ENCODE measurements at places on chromosomes 1 and 21.

DNA sequence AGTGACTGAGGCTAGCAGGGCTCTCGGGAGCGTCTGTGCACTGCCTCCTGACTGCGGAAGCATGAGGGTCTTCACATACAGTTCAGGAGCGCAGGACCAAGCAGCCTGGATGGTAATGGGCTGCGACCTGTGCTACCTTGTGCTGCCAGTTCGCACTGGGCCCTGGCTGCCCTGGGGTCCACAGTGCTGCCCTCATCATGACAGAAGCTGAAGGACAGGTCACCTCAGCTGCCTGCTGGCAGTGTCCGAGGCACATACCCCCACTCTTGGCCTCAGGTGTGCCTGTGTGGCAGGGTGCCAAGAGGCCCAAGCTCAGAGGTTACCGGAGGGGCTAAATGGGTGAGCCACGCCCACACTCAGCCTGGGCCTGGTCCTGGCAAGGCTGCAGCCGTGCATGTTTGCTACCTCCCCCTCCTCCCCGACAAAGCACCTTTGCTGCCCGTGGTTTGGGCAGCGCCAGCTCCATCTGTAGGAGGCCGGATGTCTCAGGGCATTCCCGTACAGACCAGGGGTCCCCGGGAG is 4.4 kb downstream of the JMJD4 start:
- no peak for DNase-seq

GRCh38 chr1:81179242-81179641 is 621.5 kb upstream of the ADGRL2 start:
- no peak for DNase-seq

- DNase-seq, result no peak
Measured at GRCh38 chr1:38213646-38214434, 167.2 kb upstream of the POU3F1 start.

DNA sequence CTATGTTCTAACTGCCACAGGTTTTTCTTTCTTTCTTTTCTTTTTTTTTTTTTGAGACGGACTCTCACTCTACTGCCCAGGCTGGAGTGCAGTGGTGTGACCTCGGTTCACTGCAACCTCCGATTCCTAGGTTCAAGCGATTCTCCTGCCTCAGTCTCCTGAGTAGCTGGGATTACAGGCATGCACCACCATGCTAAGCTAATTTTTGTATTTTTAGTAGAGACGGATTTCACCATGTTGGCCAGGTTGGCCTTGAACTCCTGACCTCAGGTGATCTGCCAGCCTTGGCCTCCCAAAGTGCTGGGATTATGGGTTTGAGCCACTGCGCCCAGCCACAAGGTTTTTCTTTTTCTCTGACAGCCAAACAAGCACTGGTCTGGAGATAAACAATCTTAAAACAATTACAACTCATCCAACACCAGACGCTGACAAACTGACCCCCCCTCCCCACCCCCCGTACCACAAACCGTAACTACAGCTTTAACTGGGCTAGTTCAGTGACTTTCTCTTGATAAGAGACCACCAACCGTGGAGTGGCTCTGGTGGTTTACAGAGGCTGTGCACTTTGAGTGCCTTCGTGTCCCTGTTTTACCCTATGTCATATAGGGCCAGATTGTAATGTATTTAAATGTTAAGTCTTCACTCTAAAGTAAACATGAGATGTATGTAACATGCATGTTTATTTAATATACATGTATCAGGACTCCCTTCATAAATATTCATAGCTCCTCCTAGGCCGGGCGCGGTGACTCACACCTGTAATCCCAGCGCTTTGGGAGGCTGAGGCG is 19.5 kb upstream of the PUM1 start:
- no peak for DNase-seq

DNA sequence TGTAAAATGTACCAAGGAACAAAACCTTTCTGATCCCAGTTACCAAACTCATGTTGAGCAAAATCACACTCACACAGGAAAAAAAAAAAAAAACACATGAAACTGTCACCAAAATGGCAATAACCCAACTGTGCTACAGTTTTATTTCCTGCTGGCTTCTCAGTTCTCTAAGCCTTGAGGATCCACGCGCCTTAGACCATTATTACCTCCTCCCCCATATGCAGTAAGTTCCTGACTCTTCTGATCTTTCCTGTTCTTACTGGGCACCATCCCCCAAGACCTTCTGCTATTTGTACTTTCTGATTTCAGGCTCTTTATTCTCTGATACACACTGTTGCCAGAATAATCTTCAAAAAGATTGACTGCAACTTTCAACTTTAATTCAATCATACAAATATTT is 79.6 kb downstream of the SLC45A1 start:
- peak; percentile 25 for DNase-seq

- DNase-seq, result no peak
Measured at GRCh38 chr21:27695246-27695645, 728.4 kb upstream of the ADAMTS5 start.

GRCh38 chr1:114641377-114641776 is 28.5 kb downstream of the DENND2C start:
- no peak for DNase-seq

DNA sequence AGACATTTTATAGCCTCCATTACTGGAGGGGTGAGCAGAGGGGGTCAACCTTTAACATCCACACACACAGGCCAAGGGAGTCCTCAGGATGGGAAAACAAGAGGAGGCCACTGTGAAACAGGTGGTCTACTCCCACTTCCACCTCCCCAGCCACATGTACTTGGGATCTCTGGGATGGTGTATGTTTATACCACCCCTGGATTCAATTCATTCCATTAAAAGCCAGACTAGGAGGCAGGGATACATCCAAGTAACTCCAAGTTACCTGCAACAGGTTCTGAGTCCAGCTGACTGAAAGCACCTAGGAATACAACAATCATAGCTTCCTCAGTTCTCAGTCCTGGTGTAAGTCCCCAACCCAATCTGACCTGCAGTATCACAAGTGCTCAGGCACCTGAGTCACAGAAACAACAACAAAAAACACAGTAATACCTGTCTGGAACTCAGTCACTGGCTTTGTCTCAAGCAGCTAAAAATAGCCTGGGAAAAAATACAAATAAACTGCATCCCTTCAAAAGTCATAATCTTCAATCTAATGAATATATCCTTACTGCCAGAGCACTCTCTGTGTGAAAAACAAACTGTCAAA is 9.8 kb downstream of the ERI3 start:
- no peak for DNase-seq

DNA sequence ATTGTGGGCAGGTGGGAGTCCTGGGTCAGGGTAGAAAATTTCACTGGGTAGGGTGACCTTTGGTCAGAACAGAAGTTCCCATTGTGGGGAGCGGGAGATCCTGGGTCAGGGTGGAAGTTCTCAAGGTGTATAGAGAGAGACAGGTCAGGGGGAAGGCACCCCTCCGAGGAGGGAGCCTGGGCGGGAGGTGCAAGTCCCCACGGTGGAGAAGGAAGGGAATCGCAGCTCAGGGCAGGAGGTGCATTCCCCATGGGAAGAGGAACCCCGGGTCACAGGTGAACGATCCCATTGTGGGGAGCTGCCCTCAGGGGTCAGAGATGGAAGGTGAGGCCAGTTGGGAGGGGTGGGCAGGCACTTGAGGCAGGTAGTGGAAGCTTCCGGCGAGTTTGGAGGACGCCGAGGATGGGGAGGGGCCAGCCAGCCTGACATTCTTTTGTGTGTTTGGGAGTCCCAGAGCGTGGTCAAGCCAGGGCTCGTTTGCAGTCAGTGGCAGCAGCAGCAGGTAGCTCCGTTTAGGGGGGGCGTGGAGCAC is 637 bp downstream of the LYPLA2 start:
- no peak for DNase-seq

GRCh38 chr1:7489586-7489985 is 281.5 kb upstream of the VAMP3 start:
- no peak for DNase-seq

DNA sequence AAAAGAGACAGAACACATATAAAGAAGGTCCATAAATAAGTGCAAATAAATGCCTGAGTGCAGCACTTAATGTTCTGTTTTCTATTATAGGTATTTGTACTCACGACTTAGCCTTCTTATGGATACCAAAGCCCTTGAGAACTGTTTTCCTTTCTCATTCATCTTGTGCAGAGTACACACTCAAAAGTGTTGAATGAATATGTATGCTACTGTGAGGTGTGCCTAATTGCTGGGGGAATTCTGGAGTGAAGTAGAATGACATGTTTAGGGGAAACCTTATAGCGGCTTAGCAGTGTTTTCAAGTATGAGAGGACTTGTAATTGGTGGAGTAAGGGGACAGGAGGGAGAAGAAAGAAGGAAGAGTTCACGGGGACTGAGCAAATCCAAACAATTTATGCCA is 157.6 kb downstream of the CACNA1E start:
- DNase-seq, result no peak

DNA sequence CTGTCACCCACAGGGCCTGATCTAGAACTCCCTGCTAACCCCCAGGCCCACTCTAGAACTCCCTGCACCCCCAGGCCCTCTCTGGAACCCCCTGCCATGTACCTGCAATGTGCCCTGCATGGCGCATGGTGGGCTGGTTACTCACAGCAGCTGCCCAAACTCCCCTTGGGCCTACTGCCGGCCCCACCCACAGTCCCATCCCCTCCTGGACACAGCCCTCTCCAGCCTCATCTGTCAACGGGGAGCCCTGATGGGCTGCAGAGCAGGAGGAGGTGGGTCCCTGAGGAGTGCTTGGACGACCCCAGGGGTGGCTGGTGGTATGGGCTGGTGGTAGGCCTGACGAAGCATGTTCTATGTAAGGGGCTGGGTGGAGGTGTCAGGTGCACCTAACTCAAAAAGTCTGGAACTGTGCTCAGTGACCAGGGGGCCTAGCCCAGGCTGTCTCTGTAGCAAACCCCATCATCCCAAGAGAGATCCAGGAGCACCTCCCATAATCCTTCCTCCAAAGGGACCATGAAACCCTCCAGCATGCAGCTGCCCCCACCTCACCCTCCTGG is 19.0 kb upstream of the PRSS38 start:
- DNase-seq, result no peak

DNA sequence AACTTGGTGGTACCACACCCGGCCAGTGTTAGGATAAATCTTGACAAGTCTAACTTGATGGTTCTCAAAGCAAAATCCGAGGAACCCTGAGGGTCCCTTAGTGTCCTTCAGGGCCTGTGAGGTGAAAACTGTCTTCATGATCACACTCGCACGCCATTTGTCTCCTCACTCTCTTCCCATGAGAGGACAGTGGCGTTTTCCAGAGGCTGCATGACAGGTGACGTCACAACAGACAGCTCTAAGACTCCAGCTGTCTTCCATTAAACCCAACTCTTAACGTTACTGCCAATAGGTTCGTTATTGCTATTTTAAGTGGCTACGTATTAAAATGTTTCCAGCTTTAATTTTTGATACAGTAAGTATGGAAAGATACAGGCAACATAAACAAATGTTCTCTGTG is 13.8 kb downstream of the CFAP74 start:
- DNase-seq, result no peak

- DNase-seq, result no peak
Measured at GRCh38 chr1:115507901-115508300, 133.9 kb upstream of the VANGL1 start.

- no peak for DNase-seq
Measured at GRCh38 chr21:26818906-26819305, 26.3 kb downstream of the ADAMTS1 start.

DNA sequence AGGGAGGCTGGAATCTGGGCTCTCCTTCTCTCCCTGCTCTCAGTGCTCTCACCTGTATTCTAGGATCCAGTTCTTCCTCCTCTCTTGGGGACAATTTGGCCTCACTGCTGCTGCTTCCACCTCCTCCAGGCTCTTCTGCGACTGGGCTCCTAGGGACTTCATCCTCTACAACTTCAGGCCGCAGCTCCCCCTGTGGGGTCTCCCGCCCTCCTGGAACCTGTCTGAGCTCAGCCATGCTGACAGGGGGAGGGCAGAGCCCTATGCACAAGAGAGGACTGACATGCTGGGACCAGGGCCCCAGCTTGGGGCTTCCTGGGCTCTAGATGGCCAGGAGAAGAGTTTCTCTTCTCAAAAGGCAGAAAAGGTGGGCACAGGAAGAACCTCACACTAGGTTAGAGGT is 1.0 kb downstream of the SH3BP5L start:
- no peak for DNase-seq

- DNase-seq, result no peak
Measured at GRCh38 chr1:192852001-192852947, 43.4 kb downstream of the RGS2 start.

DNA sequence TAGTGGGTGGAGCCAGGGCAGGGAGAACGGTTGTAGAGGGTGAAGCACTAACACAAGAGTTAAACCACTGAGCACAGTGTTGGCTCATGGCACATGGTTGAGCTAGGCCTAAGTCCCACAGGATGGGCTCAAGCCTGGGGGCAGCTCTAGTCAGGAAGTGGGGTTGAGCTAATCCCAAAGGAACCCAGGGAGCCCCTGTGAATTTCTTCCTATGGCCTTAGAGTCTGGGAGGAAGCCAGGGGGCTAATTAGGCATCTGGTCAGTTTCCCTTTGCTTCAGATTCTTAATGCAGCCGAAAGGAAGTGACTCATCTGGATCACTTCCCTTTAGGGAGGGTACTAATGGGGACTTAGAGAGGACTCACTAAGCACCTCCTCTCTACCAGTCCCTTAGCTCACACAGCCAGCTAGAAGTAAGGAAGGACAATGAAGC is 10.1 kb downstream of the CFAP45 start:
- DNase-seq, result peak; percentile 27

DNA sequence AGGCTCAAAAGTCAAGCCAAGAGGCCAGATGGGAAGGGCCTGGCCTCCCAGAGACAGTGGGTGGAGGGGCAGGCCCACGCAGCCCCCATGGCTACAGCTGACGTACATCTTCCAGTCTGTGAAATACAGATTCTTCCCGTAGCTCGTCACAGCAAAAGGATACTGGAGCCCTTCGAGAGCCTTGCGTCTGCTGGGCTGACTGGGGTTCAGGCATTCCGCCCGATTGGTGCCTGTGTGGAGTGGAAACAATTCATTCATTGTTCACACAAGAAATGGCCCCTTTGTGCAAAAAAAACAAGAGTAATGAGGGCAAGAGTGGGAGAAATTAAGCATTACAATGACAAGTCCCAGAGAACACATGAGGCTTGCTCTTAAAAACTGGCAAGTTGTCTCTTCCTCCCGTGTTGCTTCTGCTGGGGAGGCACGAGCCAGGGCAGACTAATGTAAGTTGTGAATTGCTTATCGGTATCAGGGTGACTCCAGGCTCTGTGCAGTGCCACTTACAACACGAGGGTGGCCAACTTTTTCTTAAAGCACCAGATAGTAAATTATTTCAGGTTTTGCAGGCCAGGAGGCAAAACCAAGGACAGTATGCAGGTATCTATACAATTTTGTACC is 85.1 kb downstream of the NID1 start:
- no peak for DNase-seq

- DNase-seq, result no peak
Measured at GRCh38 chr21:29351691-29352090, 53.0 kb downstream of the BACH1 start.

- DNase-seq, result no peak
Measured at GRCh38 chr1:22888320-22889075, 84.2 kb downstream of the LACTBL1 start.
